ENCODE measurements at places on chromosomes 1 and 21. TPM values are rescaled to one million over a fixed set of nuclear protein-coding genes. Genes with fewer than 3 reads are reported as not detected.

MEGF6 gene
- 82.3 TPM for total RNA-seq

DNA sequence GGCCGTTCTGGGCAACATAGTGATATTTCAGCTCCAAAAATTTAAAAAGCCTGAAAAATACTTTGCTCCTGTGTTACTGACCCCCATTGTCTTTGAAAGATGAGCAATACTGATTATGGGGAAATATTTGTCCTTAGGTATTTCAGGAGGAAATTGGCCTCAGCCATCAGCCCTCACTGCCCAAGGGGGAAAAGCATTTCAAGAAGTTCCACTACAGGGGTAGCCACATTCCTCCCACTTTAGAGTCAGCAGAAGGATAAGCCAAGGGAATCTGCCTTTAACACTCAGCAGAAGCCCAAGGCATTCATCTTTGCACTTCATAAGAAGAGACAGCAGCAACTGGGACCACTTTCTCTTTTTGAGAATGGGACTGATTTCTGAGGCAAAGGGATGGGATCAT, 40.5 kb upstream of the ZNF326 start:
- no peak for DNase-seq

DNA sequence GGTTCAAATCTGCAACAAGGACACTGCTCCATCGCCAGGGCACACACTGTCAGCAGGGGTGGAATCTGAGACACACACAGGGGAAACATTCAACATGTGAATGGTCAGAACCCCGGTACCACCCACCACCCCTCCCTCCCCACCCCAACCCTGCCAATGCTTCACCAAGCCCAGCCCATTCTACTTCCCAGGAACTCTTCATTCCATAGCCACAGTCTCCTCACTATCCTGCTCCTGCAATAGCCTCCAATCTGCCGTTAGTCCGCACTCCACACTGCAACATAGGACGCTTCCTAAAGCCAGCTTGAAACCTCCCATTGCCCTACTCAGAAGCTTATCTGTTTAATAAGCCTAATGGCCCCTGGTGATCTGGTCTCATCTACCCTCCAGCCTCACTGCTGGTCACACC, 7.5 kb upstream of the RAB3B start:
- DNase-seq, result no peak

GRCh38 chr1:174008979-174009378, 13.2 kb downstream of the RC3H1 start:
- DNase-seq, result no peak

- DNase-seq, result no peak
Measured at GRCh38 chr1:81681114-81681513, 119.6 kb upstream of the ADGRL2 start.

DNA sequence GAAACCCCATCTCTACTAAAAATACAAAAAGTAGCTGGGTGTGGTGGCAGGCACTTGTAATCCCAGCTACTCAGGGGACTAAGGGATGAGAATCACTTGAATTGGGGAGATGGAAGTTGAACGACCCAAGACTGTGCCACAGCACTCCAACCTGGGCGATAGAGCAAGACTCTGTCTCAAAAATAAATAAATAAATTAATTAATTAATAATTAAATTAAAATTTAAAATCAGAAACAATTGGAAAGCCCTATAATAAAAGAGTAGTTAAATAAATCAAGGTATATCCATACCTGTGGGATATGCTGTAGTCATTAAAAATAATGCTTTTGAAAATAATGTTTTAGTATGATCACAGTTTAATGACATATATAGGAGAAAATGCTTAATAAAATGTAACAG, 15.6 kb upstream of the DDAH1 start:
- DNase-seq, result no peak

GRIK1 gene
- 0.19 TPM for total RNA-seq

- no peak for DNase-seq
Measured at GRCh38 chr1:209076688-209077087, 506.8 kb upstream of the CAMK1G start.

GRCh38 chr1:59005491-59006288, 221.8 kb upstream of the JUN start:
- DNase-seq, result no peak

MUL1 gene
- 20.9 TPM for total RNA-seq

MORN1 gene
- total RNA-seq, result 3.8 TPM

DNA sequence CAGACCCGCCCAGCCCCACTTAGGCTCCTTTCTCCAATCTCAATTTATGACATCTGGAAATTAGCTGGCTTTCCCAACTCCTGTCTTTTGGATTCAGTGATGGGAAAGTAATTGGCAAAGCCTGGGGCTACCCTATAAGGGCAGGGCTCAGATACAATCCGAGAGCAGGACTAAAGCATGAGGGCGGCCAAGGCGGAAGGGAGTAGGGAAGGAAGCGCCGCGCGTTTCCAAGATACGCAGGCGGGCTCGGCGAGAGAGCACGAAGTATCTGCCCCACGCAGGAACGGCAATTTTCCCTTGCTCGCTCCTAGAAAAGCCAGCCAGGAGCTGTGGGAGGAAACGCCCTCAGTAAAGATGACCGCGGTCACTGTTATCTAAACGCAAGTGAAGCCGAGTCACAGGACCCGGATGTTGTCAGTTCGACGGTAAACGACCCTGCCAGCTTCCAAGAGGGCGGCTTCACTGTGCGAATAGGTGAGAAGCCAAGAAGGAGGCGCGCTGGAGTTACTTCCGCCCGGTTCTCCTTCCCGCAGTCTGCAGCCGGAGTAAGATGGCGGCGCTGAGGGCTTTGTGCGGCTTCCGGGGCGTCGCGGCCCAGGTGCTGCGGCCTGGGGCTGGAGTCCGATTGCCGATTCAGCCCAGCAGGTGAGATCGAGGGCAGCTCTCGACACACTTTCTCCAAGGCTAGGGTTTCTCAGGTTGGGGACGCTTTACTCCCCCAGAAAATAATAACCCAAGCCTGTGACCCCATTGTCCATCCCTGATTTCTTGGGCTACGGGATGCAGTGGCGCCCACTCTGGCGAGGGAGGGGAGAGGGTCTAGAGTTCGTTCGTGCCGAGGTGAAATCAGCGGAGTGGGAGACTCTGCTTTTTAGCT, at the start of gene NDUFS2:
Gene NDUFS2 (plus strand): TSS at position 532 of the 877 bp plus-strand sequence. CDS start 19 bp downstream, at position 551.
- peak; percentile 99 for DNase-seq

ST6GALNAC5 gene
- 21.8 TPM for total RNA-seq

DNA sequence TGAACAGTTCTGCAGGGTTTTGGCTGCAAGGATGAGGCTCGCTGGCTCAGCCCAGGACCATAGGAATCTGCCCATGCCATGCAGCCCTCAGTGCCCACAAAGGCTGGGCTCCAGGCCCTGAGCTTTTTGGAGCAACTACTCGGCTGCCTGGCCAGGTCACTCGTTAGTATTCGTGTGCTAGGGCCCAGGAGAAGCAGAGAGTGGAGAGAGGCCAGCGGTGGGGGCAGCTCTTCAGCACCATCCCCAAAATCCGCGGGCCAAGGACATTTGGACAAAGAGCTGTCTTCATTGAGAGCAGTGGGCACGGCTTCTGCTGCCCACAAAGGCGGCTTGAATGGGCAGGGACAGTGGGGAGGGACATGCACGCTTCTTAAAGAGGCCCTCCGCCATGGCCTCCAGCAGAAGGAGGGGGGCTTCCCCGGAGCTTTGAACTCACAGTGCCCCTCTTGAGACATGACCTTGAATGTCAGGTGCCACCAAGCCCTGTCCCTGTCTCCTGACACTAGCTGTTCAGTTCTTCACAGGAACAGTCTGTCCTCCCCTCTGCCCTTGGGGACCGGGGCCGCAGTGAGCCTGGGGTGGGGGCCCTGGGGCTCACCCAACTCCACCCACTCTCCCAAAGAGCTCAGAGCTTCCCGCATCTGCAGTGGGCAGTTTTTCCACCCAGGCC, 106.1 kb upstream of the ARHGEF16 start:
- no peak for DNase-seq
